ENCODE measurements at places on chromosomes 3 and 15.

DNA sequence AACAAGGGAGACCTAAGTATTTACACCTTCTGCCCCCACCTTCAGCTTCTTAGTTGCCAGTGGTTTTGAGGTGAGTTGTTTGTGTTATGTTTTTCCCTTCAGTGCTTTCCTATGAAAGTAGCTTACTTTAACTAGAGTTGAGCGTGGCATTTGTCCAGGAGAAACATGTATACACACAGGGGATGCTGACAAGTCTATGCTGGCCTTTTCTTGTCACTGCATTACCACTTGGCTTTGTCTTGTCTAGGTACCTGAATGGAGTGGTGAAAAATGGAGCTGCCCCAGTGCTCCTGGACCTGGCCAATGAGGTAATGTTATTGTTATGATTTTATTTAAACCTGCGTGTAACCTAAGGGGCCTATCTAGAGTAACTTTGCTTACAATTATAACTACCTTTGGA, 74.4 kb downstream of the CDIN1 start:
- no peak for DNase-seq

DNA sequence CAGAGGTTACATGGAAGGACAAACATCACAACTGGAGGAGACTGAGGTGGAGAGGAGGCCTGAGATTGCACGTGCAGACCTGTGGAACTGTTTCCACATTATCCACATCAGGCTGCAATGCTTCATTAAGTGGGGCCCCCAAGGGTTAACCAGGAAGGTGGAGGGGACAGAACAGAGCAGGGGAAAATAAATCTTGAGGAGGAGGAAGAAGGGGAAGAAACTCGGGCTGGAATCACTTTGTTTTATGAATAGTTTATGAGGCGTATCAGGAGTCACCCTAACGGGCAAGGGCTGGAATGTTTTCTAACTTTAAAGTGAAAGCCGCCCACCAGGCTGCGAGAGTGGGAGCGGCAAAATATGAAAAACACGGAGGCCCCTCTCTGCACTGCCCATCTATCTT, 154.9 kb downstream of the WNT5A start:
- no peak for DNase-seq

DNA sequence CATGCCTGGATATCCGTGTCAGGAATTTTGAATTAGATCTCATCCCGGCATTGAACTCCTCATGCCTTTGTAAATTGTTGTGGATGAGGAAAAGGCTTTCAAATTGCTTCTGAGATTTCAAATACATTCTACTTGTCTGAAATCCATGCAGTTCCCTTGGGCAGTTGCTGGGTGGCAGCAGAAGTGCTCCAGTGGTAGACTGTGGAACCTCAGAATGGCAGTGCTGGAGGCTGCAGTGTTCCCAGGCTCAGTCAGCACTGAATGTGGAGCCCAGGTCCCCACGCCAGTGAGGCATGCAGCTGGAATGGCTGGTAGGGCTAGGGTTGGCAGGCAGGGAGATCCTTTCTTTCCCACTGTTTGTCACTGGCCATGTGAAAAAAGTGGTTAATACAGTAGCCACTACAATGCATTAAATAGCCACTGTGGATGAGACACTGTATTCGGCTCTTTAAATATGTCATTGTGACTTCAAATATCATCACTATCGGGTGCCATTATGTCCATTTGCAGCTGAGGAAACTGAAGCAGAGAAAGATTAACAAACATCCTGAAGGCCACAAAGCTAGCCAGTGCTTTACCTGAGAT, 98.6 kb downstream of the TPRG1 start:
- DNase-seq: no peak

GRCh38 chr15:70936326-70936725, 43.7 kb downstream of the LRRC49 start:
- DNase-seq: no peak

DNA sequence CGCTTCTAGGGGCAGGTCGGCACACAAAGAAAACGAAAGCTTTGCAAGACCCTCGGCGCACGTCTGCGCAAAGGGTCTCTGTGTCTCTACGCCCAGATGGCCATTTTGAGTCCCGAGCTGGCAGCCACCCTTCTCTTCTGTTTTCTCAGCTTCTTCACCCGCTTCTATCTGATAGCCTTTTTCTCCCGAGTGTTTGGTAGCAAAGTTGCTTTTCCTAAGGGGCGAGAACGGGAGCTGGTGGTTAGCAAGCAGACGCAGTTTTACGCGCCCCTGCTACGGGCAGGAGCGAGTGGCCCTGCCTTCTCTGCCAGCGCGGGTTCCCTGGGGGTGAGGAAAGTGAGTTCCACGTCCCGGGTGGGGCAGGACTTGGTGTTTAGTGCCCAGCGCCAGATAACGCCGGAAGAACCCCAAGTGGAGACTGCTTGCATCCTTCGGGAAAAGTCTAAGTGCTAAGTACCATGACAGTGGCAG, 2.9 kb upstream of the MKRN2 start:
- DNase-seq: peak; percentile 66

- no peak for DNase-seq
These were observed 77.6 kb upstream of the SNRPN start for GRCh38 chr15:24877174-24877573.

- DNase-seq: no peak
These were observed 33.1 kb downstream of the TM2D3 start for GRCh38 chr15:101618851-101619614.

DNA sequence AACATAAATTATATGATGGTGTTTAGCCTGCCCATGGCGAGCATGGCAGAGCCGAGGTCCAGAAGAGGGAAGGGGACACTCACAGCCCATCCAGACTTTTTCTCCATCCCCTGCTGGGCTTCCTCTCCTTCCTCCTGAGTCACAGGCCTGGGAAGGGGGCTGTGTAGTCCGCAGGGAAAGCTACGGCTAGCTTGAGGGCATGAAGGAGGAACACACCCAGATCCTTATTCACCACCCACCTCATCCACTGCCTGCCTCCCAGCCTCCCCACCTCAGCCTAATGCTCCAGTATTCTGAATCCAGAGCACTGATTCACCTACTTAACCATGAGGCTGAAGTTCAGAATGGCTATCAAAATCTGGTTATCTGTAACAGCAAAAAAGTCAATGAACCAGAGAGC, 97.8 kb downstream of the OXNAD1 start:
- DNase-seq: no peak

DNA sequence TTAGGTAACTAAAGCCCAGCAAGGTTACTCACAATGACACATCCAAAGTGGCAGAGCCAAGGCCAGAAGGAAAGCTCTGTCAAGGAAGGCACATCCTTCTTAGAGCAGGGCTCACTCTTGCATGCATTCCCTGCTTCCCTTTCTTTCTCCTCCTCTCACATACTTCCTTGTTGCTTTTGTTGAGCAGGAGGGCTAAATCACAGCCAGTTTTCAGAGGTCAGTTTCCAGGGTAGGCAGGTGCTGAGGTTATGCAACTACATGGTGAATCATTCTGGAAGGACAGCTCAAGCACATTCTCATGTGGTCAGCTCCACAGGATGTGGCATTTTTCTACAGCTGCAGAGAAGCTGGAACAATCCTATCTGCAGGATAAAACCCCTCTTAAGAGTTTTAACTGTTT, 275.6 kb downstream of the ZNF621 start:
- DNase-seq: no peak

DNA sequence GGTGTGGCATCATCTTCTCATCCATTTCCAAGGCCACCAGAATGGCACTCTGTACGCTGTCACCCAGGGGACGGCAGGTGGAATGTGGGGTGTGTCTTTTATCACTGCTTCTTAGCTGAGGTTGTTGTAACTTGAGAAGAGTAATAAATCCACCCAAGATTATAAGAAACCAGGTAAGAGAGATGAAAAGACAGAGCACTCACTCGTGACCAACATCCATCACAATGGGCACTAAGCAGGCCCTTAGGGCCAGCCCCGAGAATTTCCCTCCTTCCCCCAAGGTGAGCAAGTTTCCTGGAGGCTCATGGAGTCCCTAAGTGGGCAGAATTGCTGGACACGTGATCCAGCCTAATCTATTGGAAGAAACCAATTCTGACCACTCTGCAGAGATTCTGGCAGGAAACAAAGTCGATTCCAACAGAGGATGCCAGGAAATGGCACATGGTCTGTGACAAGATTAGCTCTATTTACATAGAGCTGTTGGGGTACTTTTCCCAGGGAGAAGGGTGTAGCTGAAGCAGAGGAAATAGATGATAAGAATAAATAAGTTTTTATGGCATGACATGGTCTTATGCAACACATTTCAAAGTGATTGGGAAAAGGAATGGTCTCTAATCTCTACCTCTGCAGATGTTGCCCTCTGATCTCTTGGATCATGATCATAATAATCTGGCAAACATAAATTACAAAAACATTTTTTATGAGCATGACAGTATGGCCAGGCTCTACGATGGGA, 22.5 kb downstream of the SLC6A20 start:
- peak; percentile 21 for DNase-seq

DNA sequence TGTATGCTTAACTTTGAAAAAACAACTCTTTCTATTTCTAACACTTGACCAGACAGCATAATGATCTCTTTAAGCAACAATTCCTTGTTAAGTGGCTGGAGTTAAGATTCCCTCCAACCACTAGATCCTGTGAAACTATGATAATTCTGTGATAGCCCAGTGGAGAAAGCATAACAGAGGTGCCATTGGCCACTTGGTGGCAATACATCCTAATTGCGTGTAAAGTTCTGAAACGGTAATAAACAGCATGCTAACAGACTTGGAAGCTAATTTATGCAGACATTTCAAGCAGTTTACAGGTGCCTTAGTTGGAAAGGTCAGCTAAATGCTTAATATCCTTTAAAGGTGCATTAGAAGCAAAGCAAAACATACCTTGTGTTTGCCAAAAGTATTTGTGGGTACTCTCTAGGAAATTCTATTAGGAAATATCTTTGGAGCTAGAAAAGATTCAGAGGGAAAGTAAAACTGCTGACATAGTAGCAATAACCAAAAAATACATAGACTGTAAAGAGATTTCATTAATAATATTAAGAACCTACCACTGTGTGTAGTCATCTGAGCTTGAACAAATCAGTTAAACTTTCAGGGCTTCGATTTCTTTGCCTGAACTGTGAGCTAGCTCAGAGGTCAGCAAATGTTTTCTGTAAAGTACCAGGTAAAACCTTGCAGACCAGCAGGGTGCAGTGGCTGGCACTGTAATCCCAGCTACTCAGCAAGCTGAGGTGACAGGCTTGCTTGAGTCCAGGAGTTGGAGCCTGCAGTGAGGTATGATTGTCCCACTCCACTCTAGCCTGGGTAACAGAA, 19.0 kb upstream of the CSTA start:
- no peak for DNase-seq

DNA sequence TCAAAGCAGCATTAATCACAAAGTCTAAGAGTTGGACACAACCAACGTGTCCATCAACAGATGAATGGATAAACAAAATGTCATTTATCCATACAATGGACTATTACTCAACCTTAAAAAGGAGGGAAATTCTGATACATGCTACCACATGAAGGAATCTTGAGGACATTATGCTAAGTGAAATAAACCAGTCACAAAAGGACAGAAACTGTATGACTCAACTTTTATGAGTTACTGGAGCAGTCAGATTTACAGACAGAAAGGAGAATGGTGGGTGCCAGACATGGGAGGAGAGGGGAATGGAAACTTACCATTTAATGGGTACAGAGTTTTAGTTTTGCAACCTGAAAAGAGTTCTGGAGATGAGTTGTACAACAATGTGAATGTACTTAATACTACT, 43.0 kb upstream of the SEC13 start:
- DNase-seq: no peak

All from activated CD8-positive, alpha-beta memory T cell treated with anti-CD3 and anti-CD28 coated beads for 24 hours (primary cell).